ENCODE measurements at places on chromosomes 4 and X. TPM values are rescaled to one million over a fixed set of nuclear protein-coding genes. Genes with fewer than 3 reads are reported as not detected.

- no peak overlapping the region for H3K4me3 ChIP-seq
- no peak overlapping the region for H3K27ac ChIP-seq
- no peaks in the 10 kb centered on the region for H3K27me3 ChIP-seq
- no peak for DNase-seq
- H3K36me3 ChIP-seq: peaks cover 20% of the 10 kb centered on the region
These were observed 12.9 kb downstream of the LETM1 start for GRCh38 chr4:1842993-1843448.

DNA sequence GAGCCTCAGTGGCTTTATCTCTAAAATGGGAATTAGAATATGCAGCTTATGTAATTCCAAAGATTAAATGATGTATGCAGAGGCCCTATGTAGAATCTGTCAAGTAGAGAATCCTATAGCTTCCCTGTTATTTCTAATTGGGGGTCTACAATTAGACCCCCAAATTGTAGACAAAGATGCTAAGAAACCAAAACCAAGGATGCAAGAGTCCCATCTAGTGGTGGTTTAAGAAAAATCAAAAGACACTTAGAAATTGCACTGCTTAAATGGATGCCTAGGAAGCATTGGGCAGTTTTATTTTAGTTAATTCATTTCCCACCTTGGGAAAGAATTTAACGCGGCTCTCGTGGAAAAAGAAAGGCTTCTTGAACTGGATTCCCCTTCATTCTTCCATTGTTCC is 115.2 kb downstream of the GABRA2 start:
- no peaks in the 10 kb centered on the region for H3K27me3 ChIP-seq
- no peak overlapping the region for H3K27ac ChIP-seq
- DNase-seq: peak; percentile 55
- H3K36me3 ChIP-seq: no peaks in the 10 kb centered on the region
- no peaks in the 10 kb centered on the region for H3K4me1 ChIP-seq

DNA sequence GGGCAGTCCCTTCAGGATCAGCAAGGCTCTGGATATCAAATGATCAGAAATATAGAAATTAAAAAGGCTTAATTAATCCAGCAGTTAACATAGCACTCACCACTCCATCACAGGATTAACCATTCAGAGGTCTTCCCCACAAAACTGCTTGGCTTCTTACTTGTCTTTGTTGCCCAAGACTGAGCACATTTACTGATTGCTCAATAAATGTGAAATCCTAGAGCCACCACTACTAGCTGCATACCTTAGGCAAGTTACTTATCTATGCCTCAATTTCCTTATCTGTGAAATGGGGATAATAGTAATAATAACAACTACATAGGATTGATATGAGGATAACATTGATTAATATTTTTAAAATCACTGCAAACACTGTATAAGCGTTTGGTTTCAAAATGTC is 124.2 kb downstream of the ARHGAP6 start:
- no peak for DNase-seq
- H3K4me1 ChIP-seq: no peaks in the 10 kb centered on the region
- H3K4me3 ChIP-seq: no peak overlapping the region

- no peaks in the 10 kb centered on the region for H3K36me3 ChIP-seq
- no peaks in the 10 kb centered on the region for H3K27me3 ChIP-seq
- H3K27ac ChIP-seq: no peak overlapping the region
- no peak overlapping the region for H3K4me3 ChIP-seq
- H3K4me1 ChIP-seq: peaks cover 7% of the 10 kb centered on the region
These were observed 172.5 kb downstream of the CAMK2D start for GRCh38 chr4:113588895-113589668.

Gene HS3ST1
- 0.94 TPM for total RNA-seq

GRCh38 chr4:123419885-123420755 is 23.5 kb downstream of the SPRY1 start:
- H3K27ac ChIP-seq: peak overlapping the region; percentile 89
- no peaks in the 10 kb centered on the region for H3K36me3 ChIP-seq
- no peaks in the 10 kb centered on the region for H3K27me3 ChIP-seq
- no peak overlapping the region for H3K4me3 ChIP-seq

DNA sequence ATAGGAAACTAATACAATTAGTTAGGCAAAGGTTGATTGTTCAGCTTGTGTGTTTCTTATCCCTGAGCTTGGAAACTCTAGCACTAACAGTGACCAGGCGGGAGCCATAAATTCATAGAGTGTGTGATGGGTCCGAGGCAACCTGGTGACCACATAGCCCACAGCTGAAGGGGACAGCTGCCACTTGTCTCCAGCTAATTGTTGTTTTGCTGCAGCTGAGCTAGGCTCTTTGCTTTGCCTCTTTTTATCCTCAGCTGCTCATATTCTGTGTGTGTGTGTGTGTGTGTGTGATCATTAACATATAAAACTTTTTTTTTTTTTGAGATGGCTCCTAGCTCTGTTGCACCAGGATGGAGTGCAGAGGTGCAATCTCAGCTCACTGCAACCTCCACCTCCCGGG is 53.2 kb downstream of the DOCK11 start:
- no peak overlapping the region for H3K4me3 ChIP-seq
- H3K4me1 ChIP-seq: no peaks in the 10 kb centered on the region
- DNase-seq: no peak
- no peaks in the 10 kb centered on the region for H3K36me3 ChIP-seq

Gene ITIH6
- total RNA-seq: not detected

GRCh38 chrX:104195489-104196084 is 29.3 kb downstream of the FAM199X start:
- H3K27ac ChIP-seq: no peak overlapping the region
- no peaks in the 10 kb centered on the region for H3K27me3 ChIP-seq
- no peak overlapping the region for H3K4me3 ChIP-seq
- H3K4me1 ChIP-seq: no peaks in the 10 kb centered on the region

DNA sequence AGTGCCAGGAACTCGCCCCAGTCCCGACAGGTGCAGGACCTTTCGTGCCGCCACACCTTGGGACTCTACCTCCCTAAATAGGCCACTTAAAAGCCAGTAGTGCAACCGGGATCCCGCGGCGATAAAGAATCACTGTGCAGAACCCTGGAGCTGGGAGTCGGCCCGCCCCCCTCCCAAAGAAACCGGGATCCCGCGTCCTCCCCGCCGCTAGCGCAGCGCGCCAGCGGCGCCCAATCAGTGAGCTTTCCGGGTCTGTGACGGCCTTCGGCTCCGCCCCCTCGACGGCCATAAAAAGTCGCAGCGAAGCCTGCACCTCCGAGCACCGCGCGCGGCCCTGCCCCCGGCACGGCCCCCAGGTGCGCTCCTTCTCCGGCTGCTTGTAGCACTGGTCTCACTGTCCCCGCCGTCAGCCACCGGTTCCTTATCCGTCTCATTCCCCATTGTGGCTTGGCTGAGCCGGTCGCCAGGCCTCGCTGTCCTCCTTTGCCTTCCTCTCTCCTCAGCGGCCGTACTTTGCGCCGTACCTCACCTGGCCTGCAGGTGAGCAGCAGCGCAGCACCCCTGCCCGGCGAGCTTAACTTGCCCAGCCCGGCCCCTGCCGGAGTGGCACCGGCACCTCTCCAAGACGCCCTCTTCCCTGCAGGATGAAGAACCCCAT is at the start of gene LRAT:
TSS of gene LRAT (plus strand) at position 318 of the 658 bp plus-strand sequence. CDS start at position 645, 327 bp downstream.
- peak within 1 kb of the TSS; percentile 88 for H3K4me3 ChIP-seq
- H3K27ac ChIP-seq: no peak within 1 kb of the TSS
- H3K4me1 ChIP-seq: peaks cover 37% of the 10 kb centered on the region
- peak; percentile 94 for DNase-seq
- H3K27me3 ChIP-seq: peaks cover 57% of the 10 kb centered on the region

DNA sequence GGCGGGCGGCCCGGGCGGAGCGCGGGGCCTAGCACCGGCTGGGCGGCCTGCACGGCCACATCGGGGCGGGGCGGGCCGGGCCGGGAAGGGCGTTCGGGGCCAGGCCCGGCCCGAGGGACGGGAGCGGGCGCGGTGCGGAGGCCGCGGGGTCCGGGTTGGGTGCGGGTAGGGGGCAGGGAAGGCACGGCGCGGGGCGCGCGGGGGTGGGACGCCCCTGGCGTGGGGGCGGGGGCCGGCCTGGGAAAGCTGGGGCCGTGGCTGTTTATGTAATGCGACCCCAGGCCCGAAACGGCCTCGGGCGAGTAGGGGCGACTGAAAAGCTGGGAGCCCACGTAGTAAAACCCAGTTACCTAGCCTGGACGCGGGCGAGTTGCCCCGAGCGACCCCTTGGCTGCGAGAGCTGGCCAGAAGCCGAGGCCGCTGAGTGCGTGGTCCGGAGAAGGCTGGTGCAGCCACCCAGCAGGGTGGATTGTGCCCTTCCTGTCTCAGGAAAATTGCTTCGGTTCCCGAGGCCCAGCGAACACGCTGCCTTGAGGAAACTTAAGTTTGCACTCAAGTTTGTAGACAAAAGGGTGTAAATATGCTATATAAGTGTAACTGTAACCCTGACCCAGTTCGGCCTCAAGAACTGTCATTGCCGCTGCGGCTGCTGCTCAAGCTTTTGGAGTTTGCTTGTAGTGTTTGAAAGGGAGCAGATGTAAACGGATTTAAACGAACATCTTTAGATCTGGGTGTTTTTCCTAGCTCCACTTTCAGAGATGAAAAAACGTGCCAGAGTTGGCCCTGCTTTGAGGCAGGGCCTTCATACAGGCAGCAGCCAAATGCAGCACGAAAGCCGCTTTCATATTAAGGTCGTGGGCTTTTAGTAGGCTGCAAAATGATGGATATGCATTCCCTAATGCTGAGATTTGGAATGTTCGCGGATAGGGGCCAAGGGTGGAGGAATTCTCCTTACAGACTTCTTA is 674 bp downstream of the SEC24B start:
- H3K27ac ChIP-seq: peak overlapping the region; percentile 75
- DNase-seq: peak; percentile 50
- H3K4me3 ChIP-seq: peak overlapping the region; percentile 90
- peaks cover 20% of the 10 kb centered on the region for H3K4me1 ChIP-seq
- no peaks in the 10 kb centered on the region for H3K27me3 ChIP-seq

Gene HSFX2
- total RNA-seq: not detected

- no peaks in the 10 kb centered on the region for H3K4me1 ChIP-seq
- H3K36me3 ChIP-seq: no peaks in the 10 kb centered on the region
These were observed 8.1 kb downstream of the ETDB start for GRCh38 chrX:135112096-135112729.

- no peaks in the 10 kb centered on the region for H3K4me1 ChIP-seq
- no peak overlapping the region for H3K4me3 ChIP-seq
- no peak for DNase-seq
- H3K27ac ChIP-seq: no peak overlapping the region
- no peaks in the 10 kb centered on the region for H3K27me3 ChIP-seq
- H3K36me3 ChIP-seq: no peaks in the 10 kb centered on the region
These were observed 366.0 kb upstream of the FGF13 start for GRCh38 chrX:139077281-139078250.

Gene MAGEE1
- 10.0 TPM for total RNA-seq

GRCh38 chrX:108138814-108139702 is 47.5 kb downstream of the ATG4A start:
- H3K4me3 ChIP-seq: no peak overlapping the region
- no peaks in the 10 kb centered on the region for H3K27me3 ChIP-seq
- no peaks in the 10 kb centered on the region for H3K4me1 ChIP-seq
- peak; percentile 43 for DNase-seq
- H3K36me3 ChIP-seq: no peaks in the 10 kb centered on the region

DNA sequence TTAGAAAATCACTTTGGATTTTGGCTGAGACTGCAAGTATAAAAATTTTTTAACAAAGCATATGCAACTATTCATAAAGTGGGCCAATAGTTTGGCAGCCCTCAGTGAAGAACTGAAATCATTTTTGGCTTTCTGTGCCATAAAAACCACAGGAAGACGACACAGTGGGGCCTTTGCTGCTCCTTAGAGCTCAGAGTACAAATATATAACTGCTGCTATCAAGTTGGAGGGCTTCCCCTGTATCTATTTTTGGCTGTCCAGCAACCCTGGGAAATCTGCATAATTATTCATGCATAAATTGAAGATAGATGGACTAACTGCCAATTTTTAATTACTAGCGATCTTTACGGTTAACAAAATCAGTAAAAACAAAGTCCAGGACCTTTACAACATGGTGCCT is 51.5 kb upstream of the FTHL17 start:
- DNase-seq: no peak
- no peaks in the 10 kb centered on the region for H3K27me3 ChIP-seq
- no peak overlapping the region for H3K4me3 ChIP-seq

Data from GM23338 (cell line).